Left cardiac atrium (tissue), 4 donors: ENCODE measurements at places on chromosomes 4 and X.

DNA sequence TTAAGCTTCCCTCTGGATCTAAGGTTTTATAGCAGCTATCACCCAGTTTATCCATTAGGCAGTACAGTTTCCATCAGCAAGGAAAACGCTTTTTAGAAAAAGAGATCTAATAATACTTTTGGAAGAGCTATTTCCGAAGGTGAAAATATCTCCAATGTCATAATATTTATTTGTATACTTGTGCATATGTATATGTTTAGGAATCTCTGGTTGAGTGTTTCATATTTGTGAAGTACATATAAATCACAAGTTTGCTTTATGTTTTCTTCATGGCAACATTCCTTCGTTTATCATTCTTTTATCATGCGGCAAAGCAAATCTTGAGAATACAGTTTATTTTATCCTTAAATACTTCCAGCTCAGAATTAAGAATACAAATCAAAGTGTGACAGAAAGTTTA lies 6.2 kb upstream of the PCDH18 start:
- no peak for DNase-seq

GRCh38 chr4:141066690-141067089 lies 66.6 kb downstream of the RNF150 start:
- DNase-seq = no peak

- no peak for DNase-seq
Measured at GRCh38 chr4:47801481-47802002, 36.3 kb downstream of the CORIN start.

- no peak for DNase-seq
Measured at GRCh38 chr4:185237175-185237574, 27.8 kb downstream of the SNX25 start.

- DNase-seq = no peak
Measured at GRCh38 chr4:100063355-100063754, 113.3 kb upstream of the H2AZ1 start.

DNA sequence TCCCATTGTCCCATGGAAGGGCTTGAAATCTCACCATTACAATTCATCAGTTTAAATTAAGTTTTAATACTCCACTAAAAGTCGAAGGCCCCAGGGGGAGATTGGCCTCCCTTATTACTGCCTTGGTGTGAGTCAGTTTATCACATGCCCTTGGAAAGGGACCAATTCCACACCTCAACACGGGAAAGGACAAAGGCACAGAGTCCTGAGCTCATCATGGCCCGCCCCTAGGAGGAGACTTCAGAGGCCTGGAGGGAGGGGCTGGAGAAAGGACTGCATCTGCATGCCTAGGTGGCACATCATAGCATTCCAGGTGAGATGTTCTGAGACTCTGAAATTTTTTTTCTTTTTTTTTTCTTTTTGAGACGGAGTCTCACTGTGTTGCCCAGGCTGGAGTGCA lies 2.8 kb upstream of the SEL1L3 start:
- no peak for DNase-seq

DNA sequence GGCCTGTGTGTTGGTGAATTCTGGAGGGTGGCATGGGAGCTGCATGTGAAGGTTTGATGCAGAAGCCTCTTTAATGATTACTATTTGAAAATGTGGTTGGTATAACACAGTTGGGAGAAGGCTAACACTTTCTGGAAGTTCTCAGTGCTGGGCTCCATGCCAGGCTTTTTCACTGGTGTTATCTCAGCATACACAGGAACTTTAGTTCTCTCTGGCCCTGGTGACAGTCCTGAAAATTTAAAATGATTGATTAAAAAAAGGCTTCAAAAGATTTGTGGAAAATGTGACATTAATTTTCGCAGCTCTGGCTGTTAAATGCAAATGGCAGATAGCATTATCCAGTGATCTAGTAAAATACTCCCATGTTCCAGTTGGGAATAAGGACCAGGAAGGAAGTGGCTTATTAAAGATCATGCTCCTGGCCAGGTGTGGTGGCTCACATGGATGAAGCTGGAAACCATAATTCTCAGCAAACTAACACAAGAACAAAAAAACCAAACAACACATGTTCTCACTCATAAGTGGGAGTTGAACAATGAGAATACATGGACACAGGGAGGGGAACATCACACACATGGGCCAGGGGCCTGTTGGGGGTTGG lies 36.6 kb downstream of the DIPK2B start:
- peak; percentile 61 for DNase-seq

DNA sequence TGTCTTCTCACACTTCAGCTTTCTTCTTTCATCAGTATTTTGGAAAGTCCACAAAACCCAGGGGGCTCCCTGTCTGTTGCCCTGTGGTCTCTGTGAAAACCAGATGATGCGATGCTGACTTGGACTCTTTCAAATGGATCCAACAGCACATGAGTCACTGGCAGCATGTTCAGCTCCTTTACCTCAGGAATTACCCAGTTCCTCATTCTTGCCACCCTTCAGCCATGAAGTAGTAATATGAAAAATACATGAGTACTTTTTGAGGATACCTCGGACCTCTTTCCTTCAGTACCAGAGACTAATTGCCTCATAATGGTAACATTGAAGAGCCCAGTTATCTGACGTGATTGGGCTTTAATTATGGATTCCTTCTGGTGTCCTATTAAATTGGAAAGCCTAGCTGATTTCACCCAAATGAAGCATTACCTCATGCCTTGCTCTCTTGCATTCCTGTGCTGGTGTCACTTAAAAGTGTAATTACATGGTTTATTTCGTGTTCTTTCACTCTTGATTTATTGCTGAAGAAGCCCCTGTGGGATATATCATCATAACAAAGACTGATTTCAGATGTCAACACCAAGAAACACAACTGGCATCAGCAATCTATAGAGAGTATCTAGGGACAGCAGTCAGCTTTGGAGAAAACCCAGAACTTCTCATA lies 63.4 kb downstream of the NFKB1 start:
- DNase-seq = no peak

DNA sequence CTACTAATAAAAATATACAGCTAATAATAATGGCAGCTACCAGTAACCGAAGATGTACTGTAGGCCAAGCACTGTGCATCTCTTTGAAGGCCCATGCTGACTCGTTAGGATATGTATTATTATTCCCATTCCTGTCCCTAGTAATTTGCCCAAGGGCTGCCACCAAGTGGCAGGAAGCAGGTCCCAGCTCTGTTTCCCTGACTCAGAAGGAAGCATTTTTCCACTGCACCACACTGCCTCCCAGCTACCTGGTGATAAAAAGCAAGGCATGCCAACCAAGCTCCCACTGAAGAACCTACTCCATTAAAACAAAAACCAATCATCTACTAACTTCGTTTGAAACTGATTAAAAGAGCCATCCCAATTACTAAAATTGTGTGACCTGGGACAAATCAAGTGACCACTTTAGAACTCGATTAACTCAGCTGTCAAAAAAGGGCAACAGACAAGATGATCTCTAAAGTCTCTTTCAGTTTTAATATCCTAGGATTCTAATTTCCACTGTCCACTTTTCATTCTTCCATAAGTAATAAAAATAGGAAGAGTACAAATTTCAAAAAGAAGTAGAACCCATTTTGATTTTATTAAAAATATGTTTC lies 24.3 kb upstream of the PGM2 start:
- DNase-seq = peak; percentile 50

DNA sequence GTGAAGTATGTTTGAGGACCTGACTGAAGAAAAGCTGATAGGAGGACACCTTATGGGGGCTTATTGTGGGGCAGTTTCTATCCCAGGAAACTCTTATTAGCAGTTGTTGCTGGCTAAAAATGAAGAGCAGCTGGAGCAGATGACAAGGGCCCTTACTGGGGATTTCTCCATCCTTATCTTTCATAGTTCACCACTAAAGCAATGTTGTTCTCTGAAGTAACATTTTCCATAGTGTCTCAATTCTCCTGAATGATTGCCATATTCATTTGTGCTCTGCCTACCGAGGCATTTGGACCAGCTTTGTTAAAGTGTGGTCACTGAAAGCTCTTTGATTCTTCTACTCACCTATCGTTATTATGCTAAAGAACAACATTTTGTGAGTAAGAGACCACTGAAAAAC lies 7.7 kb downstream of the ENOX2 start:
- DNase-seq = no peak

GRCh38 chr4:98656886-98657285 lies 1.5 kb downstream of the TSPAN5 start:
- no peak for DNase-seq

- DNase-seq = no peak
Measured at GRCh38 chr4:110296892-110297291, 98.5 kb upstream of the ELOVL6 start.

DNA sequence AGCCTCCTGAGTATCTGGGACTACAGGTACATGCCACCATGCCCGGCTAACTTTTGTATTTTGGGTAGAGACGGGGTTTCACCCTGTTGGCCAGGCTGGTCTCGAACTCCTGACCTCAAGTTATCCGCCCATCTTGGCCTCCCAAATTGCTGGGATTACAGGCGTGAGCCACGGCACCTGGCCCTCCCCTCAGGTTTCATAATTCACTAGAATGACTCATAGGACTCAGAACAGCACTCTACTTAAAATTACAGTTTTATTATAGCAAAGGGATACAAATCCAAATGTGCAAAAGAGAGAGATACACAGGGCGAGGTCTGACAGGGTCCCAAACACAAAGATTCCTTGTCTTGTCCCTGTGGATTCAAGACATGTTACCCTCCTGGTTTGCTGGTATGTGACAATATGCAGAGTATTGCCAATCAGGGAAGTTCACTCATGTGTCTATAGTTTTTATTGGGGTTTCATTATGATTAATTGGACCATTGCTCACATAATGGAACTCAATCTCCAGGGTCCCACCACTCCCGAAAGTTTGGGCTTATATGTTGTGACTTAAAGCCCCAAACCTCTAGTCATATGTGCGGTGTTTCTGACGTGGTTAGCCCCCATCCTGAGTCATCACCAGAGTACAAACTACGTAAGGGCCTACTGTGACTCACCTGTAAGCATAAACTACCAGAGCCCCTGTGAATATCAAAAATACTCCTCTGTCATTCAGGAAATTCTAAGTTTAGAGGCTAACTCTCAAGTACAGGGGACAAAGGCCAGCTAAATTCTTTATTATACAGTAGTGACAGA lies 5.2 kb downstream of the YIPF6 start:
- DNase-seq = no peak

DNA sequence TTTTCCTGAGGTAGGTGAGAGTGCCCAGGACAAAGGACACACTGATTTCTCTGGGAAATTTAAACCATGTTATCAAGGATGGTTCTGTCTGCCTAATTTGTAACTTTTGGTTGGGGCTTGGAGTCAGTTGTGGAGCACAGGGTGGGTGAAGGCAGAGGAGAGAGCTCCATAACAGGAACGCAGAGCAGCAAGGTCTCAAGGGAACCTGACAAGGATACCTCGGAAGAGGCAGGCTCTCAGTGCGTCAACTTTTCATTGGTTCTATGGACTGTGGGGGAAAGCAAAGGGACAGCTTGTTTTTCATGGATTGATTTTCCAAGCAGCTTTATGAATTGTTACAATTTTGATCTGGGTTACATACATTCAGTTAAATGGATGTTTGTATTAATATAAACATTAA lies 110.4 kb downstream of the SLIT2 start:
- no peak for DNase-seq

DNA sequence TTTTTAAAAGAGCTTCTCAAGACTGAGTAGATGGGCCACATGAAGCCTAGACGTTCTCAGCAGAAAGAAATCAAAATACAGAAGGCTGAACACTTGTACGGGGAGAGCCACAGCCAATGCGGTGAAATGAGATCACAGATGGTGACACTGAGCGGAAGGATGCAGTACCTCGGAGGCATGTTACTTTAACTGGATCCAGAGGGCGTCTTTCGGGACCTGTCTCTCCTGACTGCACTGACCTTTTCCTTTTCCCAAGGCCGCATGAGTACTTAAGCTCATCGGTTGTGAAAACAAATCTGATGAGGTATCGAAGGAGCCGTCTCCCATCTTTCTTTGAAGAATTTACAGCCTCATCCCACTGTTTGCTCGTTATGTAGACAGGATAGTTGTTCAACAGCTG lies 32.6 kb downstream of the BEND4 start:
- DNase-seq = no peak

GRCh38 chr4:120841580-120841979 lies 80.9 kb downstream of the PRDM5 start:
- no peak for DNase-seq

- DNase-seq = no peak
Measured at GRCh38 chrX:1386338-1387127, 5.4 kb downstream of the SLC25A6 start.

- DNase-seq = no peak
Measured at GRCh38 chrX:37684426-37684825, 1.2 kb upstream of the XK start.

GRCh38 chr4:8002525-8003309 lies 63.1 kb upstream of the AFAP1 start:
- DNase-seq = peak; percentile 40

DNA sequence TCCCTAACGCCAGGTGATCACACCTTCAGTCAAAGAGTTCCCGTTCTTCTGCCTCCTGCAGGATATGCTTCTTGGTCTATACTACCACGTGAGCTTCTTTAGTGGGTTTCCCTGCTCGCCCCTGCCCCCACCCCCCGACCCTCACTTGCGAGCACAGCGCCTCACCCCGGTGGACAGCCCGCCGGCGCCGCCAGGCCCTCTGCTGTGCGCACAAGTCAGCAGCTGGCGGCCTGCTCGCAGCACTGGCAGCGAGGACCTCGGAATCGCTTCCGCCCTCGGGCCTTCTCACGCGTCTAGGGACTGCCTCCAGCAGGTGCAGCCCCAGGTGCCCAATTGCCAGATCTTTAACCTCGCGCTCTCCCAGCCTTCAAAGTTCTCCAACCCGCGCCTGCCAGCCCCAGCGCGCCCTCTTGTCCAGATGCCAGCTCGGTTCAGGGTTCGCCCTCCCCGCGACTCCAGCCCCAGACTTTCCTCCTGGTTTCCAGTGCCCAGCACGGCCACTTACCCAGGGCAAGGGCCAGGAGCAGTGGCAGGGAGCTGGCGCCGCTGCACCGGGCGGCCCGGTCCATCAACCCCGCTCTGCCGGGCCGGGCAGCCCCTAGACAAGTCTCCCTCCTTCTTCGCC lies 454 bp downstream of the BTC start:
- DNase-seq = peak; percentile 37

- DNase-seq = no peak
Measured at GRCh38 chrX:140087875-140088274, 122.6 kb upstream of the CXorf66 start.

GRCh38 chr4:108018040-108018883 lies 28.6 kb downstream of the HADH start:
- peak; percentile 82 for DNase-seq

- no peak for DNase-seq
Measured at GRCh38 chrX:139246295-139246694, 284.2 kb upstream of the F9 start.
